AG08396 (cell line): ENCODE measurements at places on chromosomes 2 and 18.

GRCh38 chr2:217297096-217297495 is 437.2 kb upstream of the TNP1 start:
- no peak for DNase-seq

GRCh38 chr2:143261986-143262385 is 132.8 kb downstream of the ARHGAP15 start:
- DNase-seq = no peak

DNA sequence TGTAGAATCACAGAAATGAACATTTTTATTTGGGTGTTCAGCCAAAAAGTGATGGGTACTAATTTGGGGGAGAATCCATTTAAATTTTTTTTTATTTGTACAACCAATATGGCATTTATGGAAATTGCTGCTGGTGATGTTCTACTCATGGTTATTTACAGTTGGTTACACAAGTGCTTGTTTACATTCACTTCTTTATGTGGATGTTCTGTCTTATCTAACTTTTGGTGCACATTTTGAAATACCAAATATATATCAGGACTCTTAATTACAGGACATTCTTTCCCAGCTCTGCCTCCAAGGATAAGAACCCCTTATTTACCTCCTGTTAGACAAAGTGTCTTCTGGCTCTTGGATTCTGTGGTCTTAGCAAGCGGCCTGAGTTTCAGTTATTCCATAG is 35.2 kb downstream of the NEMP2 start:
- DNase-seq = no peak

DNA sequence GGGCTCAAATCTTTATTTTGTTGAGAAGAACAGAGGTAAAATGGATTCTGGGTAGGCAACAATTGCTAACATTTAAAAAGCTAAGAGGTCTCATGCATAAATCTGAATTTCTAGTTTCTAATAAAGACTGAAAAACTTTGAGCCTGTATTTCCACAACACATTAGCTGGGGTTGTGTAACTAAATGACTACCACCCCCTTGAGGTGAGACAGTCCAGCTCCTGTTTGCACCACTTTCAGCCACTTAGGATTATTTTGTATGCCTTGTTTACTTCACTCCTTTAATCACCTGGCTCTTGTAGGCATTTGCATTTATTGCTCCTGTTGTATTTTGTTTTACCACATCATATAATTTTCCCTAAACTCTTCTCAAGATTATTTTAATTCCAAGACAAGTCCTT is 376.6 kb downstream of the PTH2R start:
- DNase-seq = no peak

GRCh38 chr2:183105402-183106134 is 18.7 kb upstream of the NUP35 start:
- DNase-seq = no peak

GRCh38 chr2:7559791-7560190 is 642.6 kb downstream of the RNF144A start:
- DNase-seq = no peak

- DNase-seq = no peak
These were observed 49.2 kb downstream of the METTL4 start for GRCh38 chr18:2522112-2522511.

GRCh38 chr18:55455938-55456337 is 132.1 kb downstream of the TCF4 start:
- DNase-seq = no peak

- DNase-seq = no peak
These were observed 80.1 kb downstream of the NCAPH start for GRCh38 chr2:96415684-96416083.

DNA sequence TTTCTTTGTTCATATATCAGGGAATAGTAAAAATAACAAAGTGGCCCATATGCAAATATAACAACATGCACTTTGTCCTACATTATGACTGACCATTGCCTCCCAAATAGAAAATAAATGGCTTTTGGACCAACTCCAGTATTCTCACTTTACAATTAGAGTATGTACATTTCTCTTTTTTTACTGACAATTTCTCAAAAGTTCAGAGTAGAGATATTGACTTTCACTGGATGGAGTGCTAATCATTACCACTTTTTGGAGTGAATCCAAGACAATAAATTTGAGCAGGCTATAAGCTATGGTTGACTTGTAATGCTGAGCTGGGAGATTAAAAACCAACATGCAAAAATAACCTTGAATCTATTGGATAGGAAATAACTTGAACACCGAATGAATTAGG is 987.4 kb downstream of the SUCLG1 start:
- no peak for DNase-seq

- DNase-seq = no peak
These were observed 398.7 kb downstream of the DSEL start for GRCh38 chr18:67117804-67118203.

- DNase-seq = no peak
These were observed 64.4 kb downstream of the CIB4 start for GRCh38 chr2:26576565-26577441.

DNA sequence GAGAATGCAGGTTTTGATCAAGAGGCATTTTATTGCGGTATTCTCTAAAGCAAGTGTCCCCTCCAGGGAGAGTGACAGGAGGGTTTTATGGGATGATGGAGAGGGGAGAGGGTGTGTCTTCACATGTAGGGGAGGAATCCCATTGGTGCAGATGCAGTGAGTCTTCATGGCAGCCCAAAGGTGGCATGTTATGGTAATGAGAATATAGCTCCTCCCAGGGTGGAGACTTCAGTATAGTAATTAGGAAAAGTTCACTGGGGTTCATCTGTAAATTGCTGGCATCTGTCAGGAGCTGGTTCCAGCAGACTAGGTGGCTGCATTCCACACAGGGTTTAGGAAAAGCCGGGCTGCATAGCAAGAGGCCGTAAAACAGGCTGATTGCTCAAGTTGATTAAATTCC is 230.7 kb upstream of the CCDC68 start:
- DNase-seq = no peak

- no peak for DNase-seq
These were observed 44.6 kb downstream of the ADD2 start for GRCh38 chr2:70723286-70723885.

GRCh38 chr2:12412898-12413305 is 303.8 kb upstream of the TRIB2 start:
- DNase-seq = no peak

- no peak for DNase-seq
These were observed 1069.3 kb upstream of the CNTNAP5 start for GRCh38 chr2:122955776-122956175.

DNA sequence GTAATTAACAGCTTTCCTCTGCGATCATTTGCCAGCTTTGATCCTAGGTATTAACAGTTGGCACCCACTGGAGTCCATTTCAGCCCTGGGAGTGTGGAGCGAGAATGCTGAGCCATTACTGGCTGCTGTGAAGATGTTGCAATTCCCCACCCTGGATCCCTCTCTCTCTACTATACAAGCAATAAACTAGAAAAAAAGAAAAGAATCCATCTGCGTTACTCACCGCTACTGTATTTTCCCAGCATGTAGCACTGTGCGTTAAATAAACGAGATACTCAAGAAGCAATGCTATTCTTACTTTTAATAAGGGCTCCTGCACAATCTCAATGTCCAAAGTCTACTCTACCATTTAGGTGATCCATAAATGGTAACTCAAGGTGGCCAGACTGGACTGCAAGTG is 8.5 kb downstream of the RTTN start:
- no peak for DNase-seq

DNA sequence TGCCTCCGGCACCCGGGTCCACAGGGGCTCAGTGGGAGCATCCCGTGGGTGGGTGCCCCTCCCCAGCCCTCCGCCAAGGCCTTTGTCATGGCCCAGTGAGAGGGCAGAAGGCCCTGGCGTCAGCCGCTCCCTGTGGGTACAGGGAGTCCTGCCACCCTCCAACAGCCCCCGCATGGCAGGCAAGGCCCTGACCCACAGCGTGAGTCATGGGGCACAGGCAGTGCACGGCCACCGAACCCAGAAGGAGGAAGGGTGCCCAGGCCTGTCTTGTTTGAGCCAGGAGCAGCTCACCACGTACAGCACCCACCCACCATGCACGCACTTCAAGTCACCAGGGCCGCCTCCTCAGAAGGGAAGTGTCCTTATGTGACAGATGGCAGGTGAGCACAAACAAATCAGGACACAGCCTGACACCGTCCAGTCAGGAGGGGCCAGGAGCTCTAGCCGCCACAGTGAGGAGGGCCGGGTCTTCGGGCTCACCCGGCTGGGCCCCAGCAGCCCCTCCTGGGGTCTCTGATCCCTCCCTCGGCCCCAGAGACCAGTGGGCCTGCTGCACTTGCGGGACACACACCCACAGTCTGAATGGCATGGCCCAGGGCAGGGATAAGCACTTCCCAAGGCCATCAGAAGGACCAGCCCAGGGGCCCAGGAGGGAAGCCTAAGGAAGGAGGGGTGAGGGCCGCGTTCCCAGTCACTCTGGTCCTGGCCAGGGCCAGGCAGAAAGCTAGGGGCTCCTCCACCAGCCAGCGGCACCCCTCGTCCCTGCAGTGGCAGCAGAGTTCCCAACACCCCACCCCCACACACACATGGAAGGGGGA is 25.8 kb downstream of the BIN1 start:
- DNase-seq = no peak

GRCh38 chr2:65501074-65501473 is 68.7 kb upstream of the SPRED2 start:
- no peak for DNase-seq

DNA sequence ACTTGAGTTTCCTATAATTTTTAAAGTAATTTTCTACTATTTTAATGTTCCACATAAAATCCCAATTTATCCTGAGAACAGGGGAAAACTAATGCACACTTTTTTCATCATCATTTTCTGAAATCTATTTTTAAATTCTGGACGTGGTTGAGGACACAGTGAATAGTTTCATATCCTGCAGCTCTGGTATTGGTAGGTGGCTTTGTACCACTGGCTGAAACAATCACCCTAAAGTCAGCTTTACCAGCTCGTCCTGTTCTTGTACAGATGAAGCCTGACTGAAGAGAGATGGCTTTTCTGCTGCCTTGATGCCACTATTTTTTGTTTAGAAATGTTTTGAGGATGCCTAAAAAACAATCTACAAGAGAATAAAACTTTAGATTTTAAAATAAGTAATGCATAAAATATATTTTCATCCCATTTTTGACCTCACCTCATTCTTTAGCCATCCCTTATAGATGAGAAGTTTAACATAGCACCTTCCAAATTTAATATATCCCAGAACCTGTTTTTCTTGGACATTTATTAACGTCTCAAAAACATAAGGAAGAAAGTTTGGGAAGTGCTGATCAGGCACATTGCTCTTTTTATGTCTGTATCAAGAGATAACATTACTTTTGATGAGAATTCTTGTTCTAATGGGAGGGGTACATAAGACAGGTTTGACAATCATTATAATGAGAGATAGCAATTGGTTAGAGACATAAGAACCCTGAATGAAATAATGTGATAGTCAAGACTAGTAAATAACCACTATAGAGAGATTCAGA is 80.9 kb downstream of the GALNT1 start:
- DNase-seq = no peak

- no peak for DNase-seq
These were observed 2.5 kb upstream of the DNAJC10 start for GRCh38 chr2:182713601-182714000.

GRCh38 chr2:30358842-30359241 is 88.2 kb upstream of the LCLAT1 start:
- no peak for DNase-seq
